ENCODE measurements at places on chromosomes 7 and 10.

- peak; percentile 1 for DNase-seq
These were observed 99.1 kb downstream of the ZNF680 start for GRCh38 chr7:64463636-64464375.

- DNase-seq: no peak
These were observed 110.6 kb downstream of the ABLIM1 start for GRCh38 chr10:114547514-114547913.

GRCh38 chr7:133290676-133291333 lies 37.9 kb downstream of the EXOC4 start:
- DNase-seq: no peak

GRCh38 chr10:95542330-95542729 lies 18.8 kb downstream of the SORBS1 start:
- DNase-seq: no peak

DNA sequence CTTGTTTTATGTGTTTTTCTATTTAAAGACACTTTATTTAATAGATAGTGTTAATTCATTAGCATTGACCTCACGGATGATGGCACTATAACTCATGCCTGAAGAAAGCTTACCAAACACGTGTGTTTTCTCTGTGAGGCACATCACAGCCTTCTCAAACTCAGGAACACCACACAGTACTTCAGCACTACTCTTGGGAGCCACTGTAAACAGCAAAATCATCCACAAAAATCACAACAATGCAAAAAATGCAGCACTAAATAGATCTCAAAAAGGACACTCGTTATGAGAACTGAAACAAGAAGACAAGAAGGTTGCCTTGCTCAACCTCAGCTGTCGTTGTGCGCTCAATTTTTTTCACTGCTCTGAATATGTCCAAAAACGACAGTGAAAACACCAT lies 12.0 kb upstream of the PARP12 start:
- DNase-seq: no peak

GRCh38 chr7:102933763-102934162 lies 21.0 kb downstream of the LRRC17 start:
- DNase-seq: no peak

DNA sequence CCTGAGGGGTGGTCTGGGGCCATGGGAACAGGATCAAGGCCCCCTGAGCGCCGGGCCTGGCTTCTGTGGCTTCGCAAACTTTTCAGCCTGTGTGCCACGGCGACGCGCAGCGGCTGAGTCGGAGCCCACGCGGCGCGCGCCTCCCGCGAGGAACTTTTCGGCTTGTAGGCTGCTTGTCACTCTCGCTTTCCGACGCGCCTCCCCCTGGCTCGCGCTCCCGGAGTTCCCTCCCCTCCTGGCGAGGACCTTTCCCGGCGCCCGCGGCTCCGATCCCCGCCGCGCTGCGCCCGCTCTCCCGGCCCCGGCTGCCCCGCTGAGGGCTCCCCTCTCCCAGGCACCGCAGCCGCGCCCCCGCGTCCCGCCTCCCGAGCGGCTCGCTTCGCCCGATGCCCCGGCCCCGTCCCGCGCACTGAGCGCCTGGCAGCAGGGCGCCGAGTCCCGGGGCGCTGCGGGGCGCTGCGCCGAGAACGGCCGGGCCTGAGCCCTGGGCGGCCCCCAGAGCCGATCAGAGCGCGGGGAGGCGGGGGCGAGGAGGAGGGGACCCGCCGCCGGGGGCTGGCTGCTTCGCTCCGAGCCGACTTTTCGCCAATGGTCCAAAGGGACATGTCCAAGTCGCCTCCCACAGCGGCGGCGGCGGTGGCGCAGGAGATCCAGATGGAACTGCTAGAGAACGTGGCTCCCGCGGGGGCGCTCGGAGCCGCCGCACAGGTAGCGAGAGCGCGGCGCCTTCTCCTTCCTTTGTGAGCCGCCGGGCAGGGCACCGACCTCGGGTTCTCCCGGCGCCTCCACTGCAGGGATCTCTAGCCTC lies at the start of gene CACNB2:
Gene CACNB2, plus strand, starts transcription at position 276 of the 808 bp plus-strand sequence.
- DNase-seq: no peak

GRCh38 chr10:26952094-26952493 lies 91.3 kb upstream of the ABI1 start:
- DNase-seq: no peak

DNA sequence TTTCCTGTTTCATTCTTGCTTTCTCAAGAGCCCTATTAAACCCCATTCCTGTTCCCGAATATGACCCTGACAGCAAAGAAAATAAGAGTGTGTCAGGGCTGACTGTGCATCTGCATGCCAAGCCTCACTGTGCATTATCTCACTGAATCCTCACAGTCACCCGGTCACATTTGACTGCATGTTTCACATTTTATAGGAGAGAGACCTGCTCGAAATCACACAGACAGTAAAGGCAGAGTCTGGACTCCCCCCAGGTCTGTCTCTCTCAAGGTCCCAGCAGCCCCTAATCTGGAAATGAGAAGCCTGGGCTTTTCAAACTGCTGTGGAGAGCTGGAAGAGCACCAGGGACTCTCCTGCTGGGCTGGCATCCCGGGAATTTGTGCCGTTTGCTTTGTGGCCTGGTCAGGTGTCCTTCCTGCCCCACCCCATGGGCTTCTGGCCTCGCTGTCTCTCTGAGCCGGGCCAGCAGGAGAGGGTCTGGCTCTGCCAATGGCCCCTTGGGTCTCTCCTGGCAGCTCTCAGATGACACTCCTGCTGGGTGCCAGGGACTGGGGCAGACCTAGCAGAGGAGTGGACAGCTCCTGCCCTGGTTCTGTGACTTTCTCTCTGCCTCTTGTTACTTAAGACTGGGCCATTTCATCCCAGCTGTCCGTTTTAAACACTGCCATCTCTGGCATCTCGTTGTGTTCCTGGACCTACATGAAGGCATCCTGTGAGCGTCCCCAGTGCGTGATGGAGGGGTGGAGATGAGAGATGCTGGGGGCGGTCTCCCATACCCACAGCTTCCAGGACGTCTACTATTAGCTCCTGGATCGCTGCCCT lies 173.6 kb downstream of the ARHGAP12 start:
- no peak for DNase-seq

GRCh38 chr7:71444130-71444529 lies 312.2 kb downstream of the GALNT17 start:
- no peak for DNase-seq

- peak; percentile 34 for DNase-seq
These were observed 8.3 kb upstream of the ATP6V0E2 start for GRCh38 chr7:149865437-149865836.

- DNase-seq: no peak
These were observed 2.7 kb upstream of the KMT2E start for GRCh38 chr7:105011141-105011830.

GRCh38 chr7:127393368-127394058 lies 1.0 kb upstream of the ZNF800 start:
- no peak for DNase-seq

DNA sequence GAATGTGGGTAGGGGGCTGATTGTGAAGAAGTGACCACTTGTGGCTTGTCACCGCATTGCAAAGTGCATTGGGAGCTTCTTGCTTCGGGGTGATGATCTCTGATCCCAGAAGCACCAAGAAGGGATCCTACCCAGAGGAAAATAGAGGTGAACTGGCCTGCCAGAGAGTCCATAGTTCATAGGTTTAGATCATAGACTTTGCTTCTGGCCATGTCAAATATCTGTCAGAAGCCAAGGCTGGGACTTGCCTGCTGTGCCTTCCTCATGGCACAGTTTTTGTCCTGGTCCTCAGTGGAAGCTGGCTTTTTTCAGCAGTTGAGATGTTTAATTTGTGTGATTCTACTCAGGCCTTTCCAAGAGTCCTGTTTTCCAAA lies 1.1 kb downstream of the ZSWIM8 start:
- DNase-seq: no peak

DNA sequence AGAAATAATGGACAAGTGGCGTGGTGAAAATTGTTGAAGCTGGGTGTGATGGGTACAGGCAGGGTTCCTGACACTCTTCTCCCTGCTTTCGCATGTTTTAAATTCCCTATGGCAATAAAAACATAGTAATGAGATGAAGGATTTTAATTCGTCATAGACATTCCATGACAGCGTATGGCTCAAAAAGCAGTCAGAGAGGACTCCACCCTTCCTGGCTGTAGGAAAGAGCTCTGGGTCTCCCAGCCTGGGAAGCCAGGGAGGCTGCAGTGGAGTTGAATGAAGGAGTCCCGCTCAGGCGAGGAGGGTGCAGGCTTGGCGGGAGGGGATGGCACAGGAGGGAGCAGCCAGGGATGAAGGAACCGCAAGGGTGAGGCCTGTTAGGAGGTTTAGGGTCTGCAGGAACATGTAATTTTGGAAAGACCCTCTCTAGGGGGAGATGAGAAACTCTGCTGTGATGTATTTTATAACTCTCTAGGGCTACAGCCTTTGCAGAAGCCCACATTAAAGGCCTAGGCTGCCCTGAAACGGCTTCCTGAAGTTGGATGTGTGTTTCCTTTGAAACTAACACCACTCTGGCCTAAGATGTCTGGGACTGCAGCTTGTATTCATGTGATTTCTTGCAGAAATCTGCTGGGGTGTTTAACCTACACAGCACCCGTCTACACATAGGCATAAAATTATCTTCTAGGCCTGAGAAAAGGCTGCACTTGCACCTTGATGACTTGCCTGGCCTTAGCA lies 7.6 kb upstream of the LARP4B start:
- DNase-seq: no peak

GRCh38 chr10:86592413-86592812 lies 61.9 kb upstream of the OPN4 start:
- DNase-seq: no peak
